ENCODE measurements at places on chromosomes 7 and 10.
A peak's percentile ranks its signal among the peaks of the same experiment; 100 is the strongest.

GRCh38 chr7:26157520-26158105 lies 5.6 kb downstream of the NFE2L3 start:
- DNase-seq: no peak

GRCh38 chr10:31075881-31076609 lies 44.4 kb upstream of the ZNF438 start:
- no peak for DNase-seq

DNA sequence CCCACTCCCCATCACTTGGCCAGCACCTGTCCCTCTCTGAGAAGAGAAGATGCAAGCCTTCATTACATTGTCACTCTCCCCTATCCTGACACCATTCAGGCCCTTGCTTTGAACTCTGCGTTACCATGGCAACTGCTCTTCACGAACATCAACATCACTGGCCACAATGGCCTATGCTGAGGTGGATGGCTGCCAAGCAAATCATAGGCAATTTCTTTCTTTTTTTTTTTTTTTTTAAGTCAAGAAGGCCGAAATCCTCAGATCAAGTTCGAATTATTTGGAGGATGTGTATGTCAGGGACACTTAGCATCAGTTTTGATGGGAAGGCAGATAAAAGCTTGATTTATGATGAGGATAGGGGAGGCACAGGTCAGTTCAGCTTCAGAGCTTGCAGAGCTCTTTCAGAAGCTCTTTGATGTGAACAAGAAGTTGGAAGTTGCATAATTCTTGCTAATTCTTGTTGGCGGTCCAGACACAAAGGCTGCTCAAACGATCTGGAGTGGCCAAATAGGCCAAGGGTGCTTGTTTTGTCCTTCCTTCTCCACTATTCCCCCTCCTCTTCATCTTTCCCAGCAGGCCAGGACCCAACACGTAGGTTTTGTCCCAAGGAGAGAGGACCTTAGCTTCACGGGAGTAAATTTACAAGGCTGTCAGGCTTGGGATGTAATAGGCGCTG lies 179.9 kb upstream of the NPVF start:
- no peak for DNase-seq

- peak; percentile 49 for DNase-seq
These were observed 5.2 kb downstream of the CPED1 start for GRCh38 chr7:120993553-120994191.

DNA sequence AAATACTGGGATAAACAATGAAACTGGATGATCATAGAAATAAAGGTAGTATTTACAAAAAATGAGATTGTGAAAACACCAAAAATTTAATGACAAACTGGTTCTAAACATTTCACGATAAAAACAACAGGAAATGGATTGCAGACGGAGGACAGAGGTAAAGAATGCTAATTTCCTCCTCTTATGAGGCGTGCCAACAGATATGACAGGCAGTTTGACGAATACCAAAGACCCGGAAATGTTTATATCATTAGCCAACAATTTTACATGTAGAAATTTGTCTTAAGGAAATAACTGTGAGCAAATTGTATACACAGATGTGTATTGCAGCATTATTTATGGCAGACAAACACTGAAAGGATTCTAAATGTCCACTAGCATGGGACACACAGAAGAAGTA lies 162.0 kb upstream of the MGMT start:
- no peak for DNase-seq

DNA sequence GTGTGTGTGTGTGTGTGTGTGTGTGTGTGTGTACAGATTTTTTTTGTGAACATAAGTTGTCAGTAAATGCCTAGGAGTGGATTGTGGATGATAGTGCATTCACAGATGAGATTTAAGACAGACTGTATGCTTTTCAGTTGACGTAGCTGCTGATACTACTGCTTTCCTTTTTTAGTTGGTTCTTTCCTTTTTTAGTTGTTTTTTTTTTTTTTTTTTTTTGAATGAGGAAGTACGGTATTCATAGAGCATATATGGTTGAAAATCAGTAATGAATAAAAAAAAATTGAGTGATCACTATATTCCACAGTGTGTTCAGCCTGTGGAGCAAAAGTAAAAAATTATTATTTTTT lies 80.5 kb downstream of the RBM33 start:
- no peak for DNase-seq

DNA sequence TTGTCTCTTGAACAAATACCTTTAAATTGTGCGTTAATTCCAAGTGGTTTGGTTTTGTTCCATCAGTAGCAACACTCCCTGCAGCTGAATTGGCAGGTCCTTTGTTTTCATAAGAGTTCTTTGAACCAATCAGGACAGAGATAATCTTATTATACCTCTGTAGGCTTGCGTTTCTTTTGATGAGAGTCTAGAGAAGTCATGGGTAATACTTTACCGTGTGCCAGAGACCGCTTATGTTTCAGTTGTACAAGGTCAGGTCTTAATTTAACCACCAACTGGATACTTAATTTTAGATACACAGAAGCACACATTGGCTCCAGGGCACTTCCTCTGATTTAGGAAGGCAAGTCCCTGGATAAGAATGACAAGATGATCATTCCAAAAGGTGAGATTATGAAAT lies at the start of gene ASB15:
Gene ASB15 (plus strand): TSS at position 292 of the 400 bp plus-strand sequence. CDS start 12,682 bp downstream, outside the sequence.
- no peak for DNase-seq

DNA sequence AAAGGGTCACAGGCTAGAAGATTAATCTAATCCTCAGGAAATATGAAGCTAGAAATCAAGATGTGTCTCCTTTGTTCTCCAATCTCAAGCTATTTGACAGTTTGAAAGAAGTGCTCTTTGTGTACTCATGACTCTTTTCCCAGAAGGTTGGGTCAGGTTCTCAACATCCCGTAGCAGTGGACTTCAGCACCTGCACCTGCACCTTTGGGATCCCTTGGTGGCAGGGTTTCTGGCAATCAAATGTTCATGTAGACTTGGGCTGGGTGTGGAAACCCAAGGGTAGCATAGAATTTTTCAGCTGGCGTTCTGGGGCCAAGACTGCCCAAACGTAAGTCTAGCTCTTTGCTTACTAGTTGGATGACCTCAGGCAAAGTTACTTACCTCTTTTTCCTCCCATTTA lies 134.4 kb downstream of the ADRA2A start:
- no peak for DNase-seq

GRCh38 chr10:85610381-85611092 lies 756.1 kb downstream of the GRID1 start:
- no peak for DNase-seq

GRCh38 chr7:52876402-52876801 lies 159.0 kb upstream of the POM121L12 start:
- no peak for DNase-seq

DNA sequence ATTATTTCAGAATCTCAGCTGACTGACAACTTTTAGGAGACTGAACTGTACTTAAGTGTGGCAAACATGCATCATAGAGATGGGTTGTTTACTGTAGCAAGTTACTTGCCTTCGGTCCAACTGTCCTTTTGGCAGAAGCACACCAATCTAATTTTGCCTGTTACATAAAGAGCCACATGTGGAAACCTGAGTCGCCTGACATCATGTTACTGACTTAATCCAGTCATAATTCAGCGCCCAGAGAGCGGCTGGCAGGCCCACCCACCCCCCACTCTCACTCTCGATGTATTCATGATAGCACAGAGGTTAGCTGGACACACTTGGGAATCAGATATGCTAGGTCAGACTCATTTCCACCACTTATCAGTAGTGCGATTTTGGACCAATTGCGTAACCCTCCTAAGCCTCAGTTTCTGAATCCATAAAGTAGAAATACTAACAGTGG lies 57.3 kb upstream of the CAPZA2 start:
- DNase-seq: peak; percentile 45

- DNase-seq: peak; percentile 69
These were observed 438.1 kb upstream of the GALNT17 start for GRCh38 chr7:70693686-70694433.

DNA sequence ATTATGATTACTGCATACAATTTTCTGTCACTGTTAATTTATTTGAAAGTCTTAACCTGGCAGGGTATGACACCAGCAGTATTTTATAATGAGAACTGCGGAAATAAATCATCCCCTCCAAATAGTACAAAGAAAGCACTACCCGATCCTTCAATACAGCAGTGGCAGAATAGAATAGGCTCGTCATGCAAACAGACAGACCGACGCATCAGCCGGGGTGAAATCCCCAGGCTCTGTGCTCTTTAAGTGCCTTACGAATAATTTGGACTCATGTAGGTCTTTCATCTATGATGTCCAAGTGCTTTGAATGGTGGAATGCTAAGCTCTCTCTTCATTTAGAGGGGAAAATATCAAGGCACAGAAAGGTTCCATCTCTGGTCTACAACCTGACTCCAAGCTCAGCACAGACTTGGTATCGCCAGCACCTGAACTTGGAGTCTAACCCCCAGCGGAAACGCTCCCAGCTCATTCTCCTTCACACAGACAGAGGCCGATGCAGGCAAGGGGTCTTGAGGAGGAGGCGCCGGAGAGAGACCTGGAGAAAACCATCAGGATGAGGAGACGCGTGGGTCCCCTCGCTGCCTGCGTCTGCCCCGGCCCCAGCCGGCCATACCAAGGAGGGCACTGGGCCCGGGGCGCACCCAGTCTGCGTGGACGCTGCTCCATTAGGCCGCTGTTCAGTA lies 568.1 kb upstream of the MKI67 start:
- DNase-seq: no peak

- no peak for DNase-seq
These were observed 106.2 kb downstream of the CUX1 start for GRCh38 chr7:101923602-101923985.

GRCh38 chr7:32218154-32218467 lies 147.9 kb upstream of the PDE1C start:
- no peak for DNase-seq

GRCh38 chr10:80485076-80485945 lies 31.2 kb downstream of the TSPAN14 start:
- no peak for DNase-seq

- peak; percentile 56 for DNase-seq
These were observed 202.8 kb downstream of the IPMK start for GRCh38 chr10:58064714-58065528.

GRCh38 chr10:72328829-72329204 lies 25.9 kb downstream of the DNAJB12 start:
- DNase-seq: no peak

GRCh38 chr10:109205929-109206585 lies 717.3 kb downstream of the XPNPEP1 start:
- peak; percentile 97 for DNase-seq

GRCh38 chr7:28830846-28831245 lies 127.3 kb downstream of the TRIL start:
- no peak for DNase-seq

DNA sequence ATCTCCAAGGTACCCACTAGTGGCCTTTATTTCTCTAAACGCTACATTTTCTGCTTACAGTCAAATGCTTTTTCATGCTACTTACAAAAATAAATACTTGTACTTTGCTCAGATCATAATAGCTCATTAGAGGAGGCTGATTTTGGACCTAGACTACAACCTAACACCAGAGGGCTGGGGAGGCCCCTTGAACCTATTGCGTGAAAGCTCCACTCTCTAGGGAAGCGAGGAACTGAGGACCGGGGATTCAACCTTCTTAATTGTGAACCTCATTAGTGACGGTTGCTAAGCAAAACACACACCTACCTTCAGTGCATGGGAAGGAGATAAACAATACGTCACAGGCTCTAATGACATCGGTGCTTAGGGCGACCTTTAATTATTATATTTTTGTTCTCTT lies 92.1 kb downstream of the EBF3 start:
- DNase-seq: no peak

GRCh38 chr7:23276947-23277346 lies 22.2 kb upstream of the MALSU1 start:
- no peak for DNase-seq

- DNase-seq: no peak
These were observed 31.2 kb downstream of the ITIH5 start for GRCh38 chr10:7635408-7636125.

GRCh38 chr10:12534824-12535223 lies 185.5 kb downstream of the CAMK1D start:
- no peak for DNase-seq

DNA sequence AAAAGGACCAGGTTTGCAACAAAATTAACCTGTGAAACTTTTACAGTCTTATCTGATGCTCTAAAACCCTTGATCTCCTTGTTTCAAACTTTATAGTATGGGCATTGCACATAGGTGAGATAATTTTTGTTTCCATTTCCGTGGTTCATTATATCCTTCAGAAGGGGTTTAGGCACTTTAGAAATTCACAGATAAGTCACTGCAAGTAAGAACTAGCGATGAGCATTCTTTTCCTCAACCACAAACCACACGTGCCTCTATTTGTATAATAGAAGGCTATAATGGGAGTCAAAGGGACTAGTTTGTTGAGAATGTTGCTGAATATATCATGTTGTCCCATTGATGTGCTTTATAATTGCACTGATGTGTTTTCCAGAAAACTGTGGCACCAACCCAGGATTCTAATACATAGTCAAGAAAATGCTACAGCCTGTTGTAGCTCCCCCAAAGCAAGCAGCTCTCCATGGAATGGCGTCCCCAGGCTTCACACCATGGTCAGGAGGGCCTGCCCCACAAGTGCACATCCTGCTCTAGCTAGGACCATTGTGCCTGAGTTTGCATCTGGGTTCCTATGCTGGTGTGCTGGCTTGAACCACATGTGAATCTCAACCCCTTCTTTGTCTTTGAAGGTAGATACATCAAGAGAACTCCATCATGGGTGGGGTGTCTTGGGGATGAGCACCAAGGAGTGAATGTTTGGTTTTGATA lies 14.0 kb upstream of the ATXN7L1 start:
- DNase-seq: peak; percentile 55

GRCh38 chr10:127374901-127375300 lies 174.2 kb upstream of the NPS start:
- DNase-seq: peak; percentile 6

DNA sequence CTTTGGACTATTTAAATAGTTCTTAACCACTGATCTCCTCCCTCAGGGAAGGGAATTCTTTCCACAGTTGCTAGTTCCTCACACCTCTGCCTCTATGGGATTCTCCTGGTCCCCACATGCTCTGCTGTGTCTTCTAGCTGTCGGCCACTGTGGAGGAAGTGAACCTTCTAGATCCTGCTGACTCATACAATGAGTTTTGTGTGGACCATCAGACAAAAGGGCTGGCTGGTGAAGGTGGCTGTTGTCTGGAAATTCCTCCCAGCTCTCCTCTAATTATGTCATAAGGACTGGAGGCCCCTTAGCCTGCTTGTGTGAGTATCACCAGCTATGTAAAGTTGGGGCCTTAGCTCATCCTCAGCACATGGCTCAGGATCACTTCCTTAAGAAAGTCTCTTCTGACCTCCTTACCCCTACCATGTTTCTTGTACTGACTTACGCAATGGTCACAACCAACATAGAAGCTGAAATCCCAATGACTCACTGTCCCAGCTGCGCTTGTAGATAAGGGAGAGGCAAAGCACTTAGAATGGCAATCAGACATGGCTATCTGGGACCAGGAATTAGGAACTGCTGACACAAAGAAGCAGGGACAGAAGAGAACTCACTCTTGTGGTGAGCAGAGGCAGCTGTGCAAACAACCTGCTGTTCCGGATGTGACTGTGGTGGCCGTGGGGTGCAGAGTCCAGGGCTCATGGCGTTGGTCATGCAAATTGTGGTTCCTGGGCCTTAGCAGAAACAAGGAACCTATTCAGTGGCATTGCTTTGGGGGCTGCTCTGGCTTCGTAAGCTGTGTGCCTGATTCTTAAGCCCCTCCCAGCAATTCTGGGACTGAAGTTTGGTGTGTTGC lies 2.5 kb upstream of the MACC1 start:
- peak; percentile 72 for DNase-seq
